ENCODE measurements at places on chromosomes 7 and 10. TPM values are rescaled to one million over a fixed set of nuclear protein-coding genes. Genes with fewer than 3 reads are reported as not detected.

Gene PDE1C
- 19.8 TPM for total RNA-seq

Gene GATA3
- total RNA-seq = not detected

Gene ADAM12
- 1.2 TPM for total RNA-seq

Gene NPC1L1
- total RNA-seq = 0.16 TPM

Gene VWC2
- 0.08 TPM for total RNA-seq

Gene IL6
- 27.9 TPM for total RNA-seq

Gene CHCHD2
- total RNA-seq = 358 TPM

Gene RADIL
- total RNA-seq = 4.4 TPM

Gene ERVW-1
- not detected for total RNA-seq

Gene SYT15B
- 1.9 TPM for total RNA-seq

Gene TRPV5
- not detected for total RNA-seq

Gene TIMM23B
- total RNA-seq = 29.8 TPM

Gene THSD7A
- 2.9 TPM for total RNA-seq

Gene GNGT1
- total RNA-seq = not detected

All from gastroesophageal sphincter (tissue), 4 donors.